ENCODE measurements at places on chromosomes 5 and 9. TPM values are rescaled to one million over a fixed set of nuclear protein-coding genes. Genes with fewer than 3 reads are reported as not detected.

Gene FOXD4L5
- not detected for total RNA-seq

DNA sequence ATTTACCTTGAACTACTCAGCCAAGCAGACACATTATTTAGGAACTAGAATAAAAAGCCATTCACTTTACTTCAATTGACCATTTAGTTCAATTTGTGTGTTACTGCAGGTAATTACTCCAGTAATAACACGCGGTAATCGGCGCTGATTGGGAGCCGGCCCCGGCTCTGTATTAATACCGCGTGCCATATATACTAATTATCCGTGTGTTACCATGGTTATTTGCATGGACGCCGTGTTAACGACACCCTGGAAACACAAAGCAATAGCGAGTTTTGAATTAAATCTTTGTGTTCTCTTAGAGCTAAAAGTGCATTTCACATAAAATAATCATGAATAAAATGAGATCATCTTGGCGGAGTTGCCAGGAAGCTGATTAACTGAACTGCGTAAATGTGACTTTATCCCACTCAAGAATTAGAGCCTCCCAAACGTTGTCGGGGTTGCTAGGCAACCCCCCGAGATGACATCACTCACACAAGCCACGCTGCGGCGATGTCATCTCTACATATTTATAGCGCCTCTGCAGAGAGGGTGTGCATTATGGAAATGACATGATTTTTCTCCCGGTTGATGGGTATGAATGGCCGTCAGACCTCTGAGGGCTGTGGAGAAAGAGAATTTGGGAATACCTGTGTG lies 41.4 kb upstream of the RNU6ATAC start:
- peaks cover 3% of the 10 kb centered on the region for H3K27me3 ChIP-seq
- H3K4me1 ChIP-seq = peaks cover 31% of the 10 kb centered on the region
- peak overlapping the region; percentile 42 for H3K27ac ChIP-seq

- peaks cover 9% of the 10 kb centered on the region for H3K4me1 ChIP-seq
- H3K27me3 ChIP-seq = peaks cover 13% of the 10 kb centered on the region
- no peak overlapping the region for H3K4me3 ChIP-seq
- H3K36me3 ChIP-seq = no peaks in the 10 kb centered on the region
- no peak overlapping the region for H3K27ac ChIP-seq
- DNase-seq = no peak
These were observed 45.0 kb downstream of the ROPN1L start for GRCh38 chr5:10486511-10487344.

DNA sequence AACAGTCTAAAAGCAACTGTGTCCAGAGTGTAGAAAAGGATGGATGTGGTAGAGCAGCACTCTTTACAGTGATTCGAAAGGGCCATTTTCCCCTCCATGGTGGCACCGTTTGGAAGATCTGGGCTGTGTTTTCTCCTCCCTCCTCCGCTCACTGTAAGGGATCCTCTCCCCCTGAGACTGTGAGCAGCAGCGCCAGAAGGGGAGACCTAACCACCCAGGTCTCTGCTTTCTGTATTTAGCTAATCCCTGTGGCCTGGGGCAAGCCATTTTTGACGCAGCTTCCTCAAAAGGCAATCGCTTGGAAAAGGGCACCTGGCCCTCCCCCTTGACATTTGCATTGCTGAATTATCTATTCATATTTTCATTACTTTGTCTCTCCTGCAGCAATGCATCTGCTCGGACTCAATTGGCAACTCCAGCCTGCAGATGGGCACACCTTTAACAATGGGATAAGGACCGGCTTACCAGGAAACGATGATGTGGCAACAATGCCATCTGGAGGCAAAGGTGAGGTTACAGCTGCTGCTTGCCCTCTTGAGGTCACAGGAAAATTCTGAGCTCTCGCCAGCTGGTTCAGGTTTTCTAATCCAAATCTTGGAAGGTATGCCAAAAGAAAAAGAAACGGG lies 244.3 kb upstream of the WWC1 start:
- H3K4me3 ChIP-seq = no peak overlapping the region
- peaks cover 24% of the 10 kb centered on the region for H3K27me3 ChIP-seq
- peaks cover 21% of the 10 kb centered on the region for H3K4me1 ChIP-seq
- H3K36me3 ChIP-seq = peaks cover 4% of the 10 kb centered on the region

GRCh38 chr5:37658440-37658839 lies 181.4 kb downstream of the GDNF start:
- peaks cover 8% of the 10 kb centered on the region for H3K4me1 ChIP-seq
- H3K27me3 ChIP-seq = no peaks in the 10 kb centered on the region
- no peak overlapping the region for H3K4me3 ChIP-seq
- DNase-seq = no peak

GRCh38 chr5:111720333-111720890 lies 36.6 kb downstream of the NREP start:
- H3K27ac ChIP-seq = no peak overlapping the region
- no peak overlapping the region for H3K4me3 ChIP-seq
- no peaks in the 10 kb centered on the region for H3K27me3 ChIP-seq
- H3K4me1 ChIP-seq = no peaks in the 10 kb centered on the region

- H3K4me1 ChIP-seq = no peaks in the 10 kb centered on the region
- no peaks in the 10 kb centered on the region for H3K27me3 ChIP-seq
- no peaks in the 10 kb centered on the region for H3K36me3 ChIP-seq
- no peak overlapping the region for H3K4me3 ChIP-seq
These were observed 772.3 kb downstream of the MAT2B start for GRCh38 chr5:164277720-164278119.

- peak; percentile 96 for DNase-seq
- peak within 1 kb of the TSS; percentile 90 for H3K4me3 ChIP-seq
- H3K4me1 ChIP-seq = peaks cover 10% of the 10 kb centered on the region
- no peaks in the 10 kb centered on the region for H3K27me3 ChIP-seq
- H3K36me3 ChIP-seq = peaks cover 5% of the 10 kb centered on the region
These were observed at the start of gene MXD3 for GRCh38 chr5:177311723-177312648. Gene MXD3, minus strand, starts transcription at chr5:177311898. Its CDS starts 68 bp downstream, at chr5:177311830.

Gene SMIM32
- 12.8 TPM for total RNA-seq

- H3K4me3 ChIP-seq = peak overlapping the region; percentile 49
- H3K27me3 ChIP-seq = peaks cover 3% of the 10 kb centered on the region
- no peak for DNase-seq
- H3K4me1 ChIP-seq = peaks cover 40% of the 10 kb centered on the region
- peak overlapping the region; percentile 98 for H3K27ac ChIP-seq
These were observed 62.0 kb upstream of the GGTA1 start for GRCh38 chr9:121561385-121562222.

GRCh38 chr5:179816401-179816795 lies 4.3 kb upstream of the SQSTM1 start:
- peaks cover 9% of the 10 kb centered on the region for H3K36me3 ChIP-seq
- DNase-seq = no peak
- peaks cover 17% of the 10 kb centered on the region for H3K4me1 ChIP-seq
- H3K27ac ChIP-seq = no peak overlapping the region
- peak overlapping the region; percentile 20 for H3K4me3 ChIP-seq

Gene C7
- total RNA-seq = 18.9 TPM

- peaks cover 27% of the 10 kb centered on the region for H3K36me3 ChIP-seq
These were observed 82.5 kb downstream of the UHRF2 start for GRCh38 chr9:6495466-6495865.

DNA sequence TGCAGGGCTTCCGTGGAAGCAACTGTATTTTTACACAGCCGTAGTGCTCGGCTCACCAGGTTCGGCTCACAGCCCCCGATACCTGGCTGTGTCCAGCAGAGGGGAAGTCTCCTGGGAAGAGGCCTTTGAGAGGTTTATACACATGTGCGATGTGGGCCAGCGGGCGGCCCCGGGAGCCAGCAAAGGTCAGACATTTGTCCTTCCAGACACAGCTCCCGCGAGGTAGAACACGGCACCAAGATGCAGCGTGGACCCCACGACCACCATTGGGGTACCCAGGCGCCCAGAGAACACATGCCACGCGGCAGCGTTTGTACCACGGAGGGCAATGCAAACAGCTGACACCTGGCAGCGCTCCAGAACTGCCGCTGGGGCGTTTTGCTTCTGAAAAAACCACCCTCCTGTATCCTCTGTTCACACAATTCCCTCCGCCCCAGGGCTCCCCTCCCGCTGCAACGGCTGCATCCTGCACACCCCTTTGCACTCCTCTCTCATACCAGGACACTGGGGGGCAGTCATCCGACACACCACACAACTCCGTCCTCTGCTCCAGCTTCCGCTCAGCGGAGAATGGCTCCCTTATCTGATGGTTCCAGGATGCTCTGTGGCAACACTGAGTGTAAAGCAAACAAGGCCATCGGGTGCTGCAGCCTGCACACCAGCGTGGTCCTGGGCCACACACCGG lies 235.3 kb downstream of the SYK start:
- peak overlapping the region; percentile 96 for H3K27ac ChIP-seq
- H3K4me3 ChIP-seq = peak overlapping the region; percentile 65
- H3K4me1 ChIP-seq = peaks cover 35% of the 10 kb centered on the region
- H3K27me3 ChIP-seq = peaks cover 3% of the 10 kb centered on the region
- no peak for DNase-seq
- H3K36me3 ChIP-seq = peaks cover 4% of the 10 kb centered on the region

- H3K4me3 ChIP-seq = no peak overlapping the region
- H3K36me3 ChIP-seq = peaks cover under 1% of the 10 kb centered on the region
- H3K4me1 ChIP-seq = peaks cover 32% of the 10 kb centered on the region
These were observed 22.1 kb upstream of the SLC25A51 start for GRCh38 chr9:37925786-37926736.

- no peaks in the 10 kb centered on the region for H3K27me3 ChIP-seq
- peak overlapping the region; percentile 89 for H3K4me3 ChIP-seq
- peaks cover 13% of the 10 kb centered on the region for H3K4me1 ChIP-seq
These were observed 1.0 kb upstream of the PTBP3 start for GRCh38 chr9:112334432-112334841.

Gene ZFP37
- 7.4 TPM for total RNA-seq

DNA sequence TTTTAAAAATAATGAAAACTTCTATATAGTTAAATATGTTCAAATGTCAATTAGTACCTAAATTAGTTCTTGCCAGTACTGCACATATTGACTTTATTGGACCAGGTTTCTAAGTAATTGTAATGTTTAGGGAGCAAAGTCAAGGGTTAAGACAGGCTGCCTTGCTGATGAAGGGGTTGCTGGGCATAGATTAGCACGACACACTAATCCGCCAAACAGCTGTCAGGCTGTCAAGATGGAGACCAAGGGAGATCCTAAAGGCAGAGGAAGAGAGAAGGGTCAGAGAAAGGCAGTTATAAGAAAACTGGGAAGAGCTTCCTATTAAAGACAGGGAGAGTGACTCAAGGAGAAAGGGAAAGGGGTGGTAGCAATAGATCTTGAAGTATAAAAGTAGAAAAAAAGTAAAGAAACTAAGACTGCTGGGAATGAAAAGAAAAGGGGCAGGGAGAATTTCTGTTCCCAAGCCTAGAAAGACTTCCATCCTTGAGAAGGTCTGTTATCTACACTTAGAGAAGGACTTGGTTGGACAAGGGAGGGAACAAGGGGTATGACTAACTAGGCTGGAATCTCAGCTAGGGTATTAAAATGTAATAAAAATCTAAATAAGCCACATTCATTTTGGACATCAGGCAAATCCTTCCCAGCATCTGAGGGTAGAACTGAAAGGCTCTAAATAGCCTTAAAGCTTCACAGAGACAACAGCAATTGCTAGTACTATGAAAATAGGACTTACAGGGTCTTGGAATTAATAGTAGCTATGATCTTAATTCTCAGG lies 188.7 kb downstream of the FBXL17 start:
- H3K27me3 ChIP-seq = no peaks in the 10 kb centered on the region
- H3K4me3 ChIP-seq = no peak overlapping the region
- no peaks in the 10 kb centered on the region for H3K36me3 ChIP-seq
- H3K4me1 ChIP-seq = no peaks in the 10 kb centered on the region
- DNase-seq = no peak

DNA sequence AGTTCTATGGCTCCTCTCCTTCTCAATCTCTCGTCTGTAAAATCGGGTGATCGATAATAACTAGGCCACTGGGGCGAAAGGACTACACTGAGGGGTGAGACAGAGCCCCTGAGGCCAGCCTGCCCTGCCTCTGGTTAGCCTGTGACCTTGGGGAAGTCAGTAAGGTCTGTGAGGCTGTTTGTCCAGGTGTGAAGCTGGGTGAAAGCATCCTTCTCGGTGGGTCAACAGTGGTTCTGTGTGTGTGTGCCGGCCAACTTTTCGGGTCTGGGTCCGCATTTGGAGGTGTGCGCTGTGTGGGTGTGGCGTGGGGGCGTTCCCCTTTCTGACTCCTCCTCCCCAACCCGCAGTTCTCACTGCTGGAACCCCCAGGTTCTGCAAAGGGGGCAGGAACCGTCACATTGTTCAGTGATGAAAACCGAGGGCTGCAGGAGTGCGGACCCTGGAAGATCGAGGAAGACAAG lies 5.0 kb upstream of the RNF44 start:
- no peaks in the 10 kb centered on the region for H3K27me3 ChIP-seq
- peaks cover 45% of the 10 kb centered on the region for H3K4me1 ChIP-seq
- peak overlapping the region; percentile 84 for H3K27ac ChIP-seq
- H3K4me3 ChIP-seq = peak overlapping the region; percentile 86
- H3K36me3 ChIP-seq = no peaks in the 10 kb centered on the region

DNA sequence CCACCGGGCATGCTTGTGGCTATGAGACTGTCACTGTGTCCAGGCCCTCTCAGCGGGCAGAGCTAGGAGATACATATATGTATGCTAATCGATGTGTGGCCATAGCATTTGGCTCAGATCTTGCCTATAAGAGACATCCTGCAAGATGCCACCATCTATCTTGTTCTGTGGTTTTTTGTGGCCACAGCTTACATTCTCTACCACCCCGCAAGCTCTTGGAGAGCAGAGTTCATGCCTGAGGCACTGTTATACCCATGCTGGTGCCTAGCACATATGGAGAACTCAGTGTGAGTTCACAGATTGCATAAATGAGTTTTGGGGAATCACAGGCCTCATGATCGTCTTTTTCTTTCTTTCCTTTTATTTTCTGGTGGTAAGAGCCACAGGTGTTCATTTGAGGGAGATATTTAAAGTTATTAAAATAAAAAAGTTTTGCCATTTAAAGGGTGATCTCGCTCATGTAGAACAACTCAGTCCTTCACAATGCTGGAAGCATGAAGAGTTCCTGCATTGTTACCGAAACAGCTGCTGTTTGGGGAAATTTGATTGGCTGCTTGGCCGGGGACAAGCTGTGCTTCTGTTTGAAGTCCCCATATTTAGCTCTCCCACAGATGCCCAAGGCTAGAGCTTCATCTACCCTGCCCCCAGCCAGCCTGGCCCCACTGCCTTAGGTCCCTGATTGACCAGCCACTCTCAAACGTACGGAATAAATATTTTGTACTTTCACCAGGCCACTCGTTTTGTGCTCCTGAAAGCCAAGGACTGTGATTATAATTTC lies 169.2 kb upstream of the MAP1B start:
- H3K4me3 ChIP-seq = no peak overlapping the region
- H3K4me1 ChIP-seq = peaks cover 23% of the 10 kb centered on the region
- no peak overlapping the region for H3K27ac ChIP-seq
- no peak for DNase-seq
- no peaks in the 10 kb centered on the region for H3K36me3 ChIP-seq
- H3K27me3 ChIP-seq = no peaks in the 10 kb centered on the region

DNA sequence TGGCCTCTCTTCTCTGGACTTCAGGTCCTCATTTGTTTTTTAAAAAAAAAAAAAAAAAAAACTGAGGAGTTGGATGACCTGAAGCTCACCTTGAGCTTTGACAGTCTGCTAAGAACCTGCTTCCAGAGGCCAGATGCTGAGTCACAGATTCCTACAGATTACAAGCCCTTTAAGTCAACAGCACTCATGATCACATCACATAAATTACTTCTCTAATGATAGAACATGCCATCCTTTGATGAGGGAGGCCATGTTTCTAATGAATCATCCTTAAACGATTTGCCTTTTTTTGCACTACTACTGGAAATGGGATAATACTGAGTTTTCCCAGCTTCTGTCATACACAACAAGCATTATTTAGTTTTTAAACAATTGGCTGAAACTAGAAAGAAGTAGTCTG lies 34.2 kb upstream of the MYOT start:
- peaks cover 15% of the 10 kb centered on the region for H3K4me1 ChIP-seq
- DNase-seq = no peak
- H3K36me3 ChIP-seq = no peaks in the 10 kb centered on the region
- peaks cover 12% of the 10 kb centered on the region for H3K27me3 ChIP-seq
- peak overlapping the region; percentile 81 for H3K27ac ChIP-seq

All from type B pancreatic cell (in vitro differentiated cells).